GM12878 (cell line): ENCODE measurements at places on chromosomes 2 and 18.
A peak's percentile ranks its signal among the peaks of the same experiment; 100 is the strongest.

GRCh38 chr2:171630812-171631626, 56.2 kb upstream of the DYNC1I2 start:
- DNase-seq, result no peak

- no peak for DNase-seq
Measured at GRCh38 chr2:144472911-144473310, 47.0 kb downstream of the ZEB2 start.

DNA sequence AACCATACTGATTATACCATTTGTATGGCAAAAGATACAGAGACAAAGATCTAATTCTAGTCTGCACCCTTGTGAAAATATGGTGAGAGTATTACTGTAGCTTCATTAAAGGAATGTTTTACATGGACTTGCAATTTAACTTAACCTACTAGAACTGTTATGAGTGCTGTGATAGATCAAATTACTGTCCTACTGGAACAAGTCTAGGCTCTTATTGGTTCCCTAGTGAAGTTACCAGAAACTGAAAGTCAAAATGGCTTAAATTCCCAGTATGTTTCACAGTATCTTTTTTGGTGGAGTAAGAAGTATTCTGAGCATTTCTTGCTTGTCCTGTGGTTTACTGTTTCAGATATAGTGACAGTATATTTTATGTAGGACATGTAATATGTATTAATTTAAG, 3.8 kb upstream of the TBR1 start:
- DNase-seq, result no peak

- no peak for DNase-seq
Measured at GRCh38 chr18:57210716-57211411, 64.0 kb downstream of the BOD1L2 start.

DNA sequence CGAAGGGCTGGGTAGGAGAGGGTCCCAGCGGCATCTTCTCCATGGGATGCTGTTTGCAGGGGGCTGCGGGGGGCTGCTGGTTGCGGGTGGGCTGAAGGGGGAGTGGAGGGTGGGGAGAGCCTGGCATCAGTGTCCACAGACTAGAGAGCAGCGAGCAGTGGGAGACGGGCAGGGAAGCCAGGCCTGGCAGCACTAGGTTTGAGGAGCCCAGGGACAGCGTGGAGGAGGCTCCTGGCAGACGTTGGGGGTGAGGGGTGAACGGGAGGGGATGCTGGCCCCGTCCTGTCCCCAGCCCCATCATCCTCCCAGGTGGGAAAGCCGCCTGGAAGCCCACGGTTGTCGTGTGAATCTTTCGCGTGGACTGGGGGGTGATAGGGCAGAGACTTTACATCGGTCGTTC, 48.2 kb upstream of the TFCP2L1 start:
- DNase-seq, result no peak

- DNase-seq, result no peak
Measured at GRCh38 chr2:120949027-120949956, 213.6 kb downstream of the GLI2 start.

DNA sequence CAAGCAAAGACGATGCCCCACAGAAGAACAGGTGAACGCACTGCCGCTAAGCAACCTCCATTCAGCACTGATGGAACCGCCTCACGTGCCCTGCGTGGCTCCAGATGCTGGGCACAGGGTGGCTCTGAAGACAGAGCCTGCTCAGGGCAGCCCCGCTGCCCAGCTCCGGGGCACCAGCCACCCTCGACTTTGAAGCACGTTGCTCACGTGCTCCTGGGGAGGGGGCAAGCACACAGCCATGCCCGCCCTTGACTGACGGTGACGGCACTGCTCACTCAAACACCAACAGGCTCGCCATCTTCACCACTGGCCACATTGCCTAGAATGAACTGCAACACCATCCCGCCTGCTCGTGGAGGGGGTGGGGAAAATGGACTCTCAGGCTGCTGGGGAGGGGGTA, 251.3 kb downstream of the HDAC4 start:
- no peak for DNase-seq

- no peak for DNase-seq
Measured at GRCh38 chr2:239548451-239548871, 147.6 kb upstream of the HDAC4 start.

- no peak for DNase-seq
Measured at GRCh38 chr2:101300164-101300563, 8.3 kb downstream of the RNF149 start.

- DNase-seq, result no peak
Measured at GRCh38 chr2:58604096-58604495, 363.0 kb upstream of the FANCL start.

GRCh38 chr2:33530690-33531548, 54.5 kb downstream of the RASGRP3 start:
- peak; percentile 36 for DNase-seq

DNA sequence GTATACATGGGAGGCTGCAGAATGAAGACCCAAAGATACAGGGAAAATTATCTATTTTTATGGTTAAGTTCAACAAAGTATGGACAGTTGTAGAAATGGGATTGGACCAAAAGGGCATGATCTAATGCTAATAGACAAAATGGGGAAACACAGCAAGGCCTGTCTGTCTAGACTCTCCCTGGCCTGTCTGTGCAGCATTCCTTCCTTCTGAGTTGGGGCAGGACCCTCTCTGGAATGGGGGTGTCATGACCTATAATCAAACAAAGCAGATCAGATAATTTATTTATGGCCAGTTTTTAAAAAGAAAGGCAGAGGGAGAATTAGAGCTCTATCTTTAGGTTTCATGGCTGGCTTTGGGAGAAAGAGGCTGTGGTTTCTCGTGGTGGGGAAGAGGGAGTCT, 104.4 kb downstream of the CTIF start:
- DNase-seq, result no peak

DNA sequence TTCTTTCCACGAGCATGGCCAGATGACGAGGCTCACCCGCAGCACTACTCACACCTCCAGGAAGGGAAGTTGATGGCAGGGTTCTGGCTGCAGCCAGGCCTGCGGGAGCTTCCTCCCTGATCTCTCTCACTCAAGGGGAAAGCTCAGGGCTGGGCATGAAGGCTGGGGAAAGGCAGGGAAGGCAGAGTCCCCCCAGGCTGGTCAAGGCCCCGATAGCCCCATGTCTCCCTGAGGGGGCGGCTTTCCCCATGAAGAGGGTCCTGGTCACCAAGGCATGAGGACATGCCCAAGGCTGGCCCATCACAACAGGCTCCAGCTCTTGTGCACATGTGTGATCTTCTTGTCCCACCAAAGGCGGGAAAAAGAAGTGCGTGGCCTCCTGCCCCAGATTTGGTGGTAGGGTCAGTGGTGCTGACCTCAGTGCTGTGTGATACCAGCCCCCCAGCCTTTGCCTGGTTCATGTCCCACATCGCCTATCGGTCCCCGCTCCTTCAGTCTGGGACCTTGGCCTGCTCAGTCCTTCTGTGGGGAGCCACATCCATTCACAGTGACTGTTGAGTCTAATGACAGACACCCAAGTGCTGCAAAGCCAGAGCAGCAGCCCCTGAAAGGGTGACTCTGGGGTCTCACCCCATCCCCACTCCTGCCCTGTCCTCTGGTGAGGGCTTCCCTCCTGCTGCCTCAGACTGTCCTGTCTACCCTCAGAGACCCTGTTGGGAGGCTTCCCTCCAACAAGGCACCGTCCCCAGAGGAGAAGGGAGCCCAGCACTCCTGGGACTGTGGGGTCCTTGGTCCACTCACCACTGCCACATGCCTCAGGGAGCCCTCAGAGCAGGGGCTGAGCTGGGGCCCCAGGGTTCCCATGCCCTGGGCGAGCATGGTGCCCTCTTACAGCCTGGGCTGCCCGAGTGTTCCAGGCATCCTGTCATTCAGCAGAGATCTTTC, 49.8 kb upstream of the ALPP start:
- DNase-seq, result no peak

- DNase-seq, result no peak
Measured at GRCh38 chr2:145094370-145094769, 574.5 kb upstream of the ZEB2 start.

DNA sequence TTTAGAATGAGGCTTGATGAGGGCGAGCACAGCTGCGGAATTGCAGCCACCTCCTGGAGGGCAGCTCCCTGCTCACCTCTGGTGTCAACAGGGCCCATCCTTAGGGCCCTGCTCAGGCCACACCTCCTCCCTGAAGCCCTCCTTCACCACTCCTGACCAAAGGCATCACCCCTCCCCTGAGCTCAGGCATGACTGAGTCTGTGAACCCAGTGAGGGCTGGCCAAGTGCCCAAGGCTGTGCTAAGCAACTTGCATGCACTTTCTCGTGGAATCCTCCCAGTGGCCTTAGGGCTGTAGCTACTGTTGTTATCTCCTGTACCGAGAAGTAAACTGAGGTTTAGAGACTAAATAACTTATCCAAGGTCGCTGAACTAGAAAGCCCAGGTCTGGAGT, 101.7 kb downstream of the KLHL29 start:
- DNase-seq, result no peak

DNA sequence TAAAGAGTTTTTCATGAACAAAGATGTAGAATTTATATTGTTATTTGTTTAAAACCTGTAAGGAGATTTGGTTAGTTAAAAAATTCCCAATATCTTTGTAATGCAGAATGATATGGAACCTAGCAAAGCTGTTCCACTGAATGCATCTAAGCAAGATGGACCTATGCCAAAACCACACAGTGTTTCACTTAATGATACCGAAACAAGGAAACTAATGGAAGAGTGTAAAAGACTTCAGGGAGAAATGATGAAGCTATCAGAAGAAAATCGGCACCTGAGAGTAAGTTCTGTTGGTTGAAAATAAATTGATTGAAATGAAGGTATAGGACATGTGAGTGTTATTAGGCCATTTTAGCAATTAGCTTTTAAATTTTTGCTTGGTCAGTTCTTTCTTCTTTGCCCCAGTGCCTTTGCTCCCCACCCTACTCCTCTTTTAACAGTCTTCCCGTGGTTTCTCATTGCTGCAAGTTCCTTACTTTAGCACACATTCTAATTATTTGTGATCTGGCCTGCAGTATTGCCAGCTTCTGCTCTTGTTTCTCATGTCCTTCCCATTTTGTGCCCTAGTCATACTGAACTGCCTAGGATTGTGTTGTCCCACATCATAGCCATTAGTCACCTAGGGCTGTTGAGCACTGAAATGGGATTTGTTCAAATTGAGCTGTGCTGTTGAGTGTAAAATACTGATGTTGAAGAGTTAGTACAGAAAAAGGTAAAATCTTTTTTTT, 36.6 kb downstream of the VAPA start:
- DNase-seq, result no peak

DNA sequence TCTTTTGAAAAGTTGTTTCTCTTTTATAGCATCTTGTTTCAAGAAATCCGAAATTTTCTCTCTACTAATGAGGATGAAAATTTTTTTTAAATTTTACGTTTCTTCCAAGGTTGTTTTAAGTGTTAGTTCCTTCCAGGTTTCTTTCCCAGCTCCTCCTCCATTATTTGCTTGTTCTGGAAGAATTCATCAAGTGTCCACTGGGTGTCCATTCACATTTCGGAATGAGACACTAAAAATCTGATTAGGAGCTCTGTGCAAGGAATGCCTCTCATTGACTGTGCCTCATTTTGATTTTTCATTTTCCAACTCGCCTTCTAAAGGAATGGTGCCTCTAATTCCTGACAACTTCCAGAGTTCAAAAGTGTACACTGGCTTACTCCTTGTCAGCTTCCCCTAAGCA, 6.1 kb downstream of the SP100 start:
- no peak for DNase-seq

GRCh38 chr2:54572262-54572635, 116.1 kb downstream of the SPTBN1 start:
- no peak for DNase-seq

GRCh38 chr2:46563186-46563585, 83.8 kb downstream of the TMEM247 start:
- DNase-seq, result no peak

GRCh38 chr2:235556901-235557300, 63.1 kb downstream of the AGAP1 start:
- DNase-seq, result no peak

DNA sequence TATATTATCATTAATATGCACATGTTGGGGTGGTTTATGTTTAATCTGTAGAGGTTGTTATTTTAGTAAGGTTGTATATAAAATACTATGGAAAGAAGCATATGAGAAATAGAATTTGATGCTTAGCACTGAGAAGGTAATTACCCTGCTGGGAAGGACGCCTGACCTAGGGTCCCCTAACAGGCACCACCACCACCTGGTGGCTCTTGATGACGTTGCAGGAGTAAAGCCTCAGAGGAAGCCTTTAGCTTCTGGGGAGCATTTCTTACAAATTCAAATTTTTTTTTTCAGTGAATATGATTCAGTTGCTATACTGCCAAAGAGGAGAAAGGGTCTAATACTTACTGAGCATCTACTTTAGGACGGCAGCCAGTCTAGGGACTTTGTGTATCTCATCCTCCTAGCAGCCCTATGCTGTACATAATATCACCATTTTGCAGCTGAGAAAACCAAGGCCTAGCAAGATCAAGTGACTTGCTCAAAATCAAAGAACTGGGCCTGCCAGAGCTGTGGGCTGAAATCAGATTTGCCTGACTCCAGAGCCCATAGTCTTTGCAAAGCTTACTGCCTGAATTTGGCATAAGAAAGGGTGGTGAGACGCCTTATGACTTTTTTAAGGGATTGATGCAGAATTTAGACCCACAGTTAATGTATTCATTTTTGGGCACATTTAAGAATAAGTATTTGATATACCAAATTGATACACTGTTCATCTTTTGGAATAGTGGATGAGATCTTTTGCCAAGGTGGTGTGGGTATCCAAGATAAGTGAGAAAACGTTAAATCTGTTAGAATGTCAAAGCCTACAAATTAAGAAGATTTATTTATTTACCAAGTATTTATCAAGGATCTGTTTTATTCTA, 78.8 kb upstream of the GAREM1 start:
- no peak for DNase-seq

DNA sequence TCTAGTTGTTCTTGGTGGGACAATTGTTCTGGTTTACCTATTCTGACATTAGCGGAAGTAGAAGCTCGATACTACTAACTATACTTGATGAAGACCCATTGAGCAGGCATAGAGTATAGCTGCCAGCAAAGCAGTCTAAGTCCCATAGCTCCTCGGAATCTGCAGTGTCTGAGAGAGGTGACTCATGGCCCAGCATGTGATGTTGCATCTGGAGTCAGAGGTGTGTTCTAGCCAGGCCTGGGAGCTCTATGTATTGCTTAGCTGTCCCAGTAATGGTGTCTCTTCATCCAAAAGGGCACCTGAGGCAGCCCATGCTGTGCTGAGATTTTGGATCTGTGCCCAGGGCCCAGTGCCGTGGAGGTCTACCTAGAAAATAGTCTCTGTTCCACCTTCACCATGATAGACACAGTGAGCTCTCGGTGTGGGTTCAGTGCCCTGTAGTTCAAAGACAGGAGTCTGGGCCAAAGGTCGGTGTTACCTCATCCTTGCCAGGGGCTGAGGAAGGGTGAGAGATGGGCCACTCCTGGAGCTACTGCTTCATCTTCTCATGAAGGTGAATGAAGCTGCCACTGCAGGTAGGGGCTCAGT, 47.3 kb downstream of the MEX3C start:
- DNase-seq, result no peak

GRCh38 chr2:175436076-175436475, 254.6 kb upstream of the ATP5MC3 start:
- no peak for DNase-seq

GRCh38 chr18:13124411-13124810, 94.1 kb upstream of the LDLRAD4 start:
- no peak for DNase-seq

GRCh38 chr2:67548317-67549201, 151.4 kb downstream of the ETAA1 start:
- no peak for DNase-seq

- no peak for DNase-seq
Measured at GRCh38 chr2:171410101-171410500, 23.7 kb downstream of the METTL8 start.

GRCh38 chr18:46133534-46133933, 29.3 kb downstream of the HAUS1 start:
- DNase-seq, result no peak

- no peak for DNase-seq
Measured at GRCh38 chr2:42001711-42002201, 46.1 kb upstream of the PKDCC start.

GRCh38 chr2:183035954-183036669, 2.1 kb downstream of the NCKAP1 start:
- peak; percentile 15 for DNase-seq
